ENCODE measurements at places on chromosomes 12 and 14.

DNA sequence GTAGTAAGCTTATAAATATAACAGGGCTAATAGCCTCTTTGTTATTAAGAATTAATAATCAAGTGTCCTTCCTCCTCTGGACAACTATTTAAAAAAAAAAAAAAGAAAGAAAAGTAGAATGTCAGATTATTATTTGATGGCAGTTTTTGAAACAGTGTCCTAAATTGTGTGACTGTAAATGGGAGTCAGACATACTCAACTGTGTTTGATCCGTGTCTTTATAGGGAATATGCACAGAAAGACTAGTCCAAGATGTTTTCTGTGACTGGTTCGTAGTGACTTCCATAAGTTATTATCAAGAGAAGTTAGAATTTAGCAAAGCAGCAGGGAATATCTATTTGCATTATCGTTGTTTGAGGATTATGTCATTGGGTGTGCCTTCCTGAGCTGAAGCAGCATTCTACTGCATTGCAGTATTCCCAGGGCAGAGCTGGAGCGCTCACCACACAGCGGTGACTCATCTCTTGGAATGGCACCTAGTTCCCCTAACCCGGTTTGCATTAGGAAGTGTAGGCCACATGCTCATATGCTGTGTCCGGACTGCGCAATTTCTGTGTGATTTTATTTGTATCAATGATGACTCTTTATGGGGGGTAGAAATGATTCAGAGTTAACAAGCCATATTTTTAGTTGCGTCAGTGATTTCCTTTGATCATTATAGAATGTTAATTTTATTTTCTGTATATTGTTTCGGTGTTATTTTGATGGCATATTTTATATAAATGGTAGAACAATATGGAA lies 7.9 kb downstream of the DYNC1H1 start:
- DNase-seq: no peak

DNA sequence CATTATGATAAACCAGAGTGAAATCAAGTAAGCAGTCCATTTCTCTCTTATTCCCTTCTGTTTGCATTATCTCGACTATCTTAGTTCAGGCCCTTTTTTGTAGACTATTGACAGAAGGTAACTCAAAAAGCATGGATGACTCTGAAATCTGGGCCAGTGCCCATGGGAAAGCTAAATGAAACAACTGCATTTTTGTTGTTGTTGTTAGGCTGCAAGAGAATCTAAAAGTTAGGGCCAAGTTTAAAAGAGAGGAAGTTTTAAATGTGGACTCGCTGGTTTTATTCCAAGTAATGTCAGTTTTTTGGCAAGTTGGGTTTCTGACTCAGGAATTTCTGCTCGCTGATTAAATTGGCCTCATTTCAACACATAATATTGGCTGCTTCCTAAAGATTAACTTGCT lies 201.1 kb downstream of the PIK3C2G start:
- no peak for DNase-seq

GRCh38 chr14:100558966-100559365 lies 28.3 kb downstream of the BEGAIN start:
- no peak for DNase-seq

GRCh38 chr12:68905733-68906132 lies 27.2 kb downstream of the CPM start:
- DNase-seq: no peak

GRCh38 chr12:113762155-113762881 lies 203.8 kb downstream of the RBM19 start:
- no peak for DNase-seq

DNA sequence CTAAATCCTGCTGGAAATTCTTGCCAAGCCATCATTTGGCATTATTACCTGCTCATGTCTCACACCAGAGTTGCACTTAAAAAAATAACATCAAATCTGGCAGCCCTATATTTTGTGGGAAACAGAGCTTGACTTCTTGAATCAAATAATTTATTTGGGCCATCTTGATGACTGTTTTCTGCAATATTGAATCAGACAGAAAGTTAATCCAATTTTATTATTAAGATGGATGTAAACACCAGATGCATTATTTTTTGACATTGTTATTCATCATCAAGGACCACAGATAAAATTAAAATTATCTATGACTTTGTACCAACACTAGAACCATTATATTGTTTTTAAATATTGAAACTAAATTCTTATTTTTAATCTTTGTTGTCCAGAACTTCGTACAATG lies 132.9 kb downstream of the PTPRR start:
- no peak for DNase-seq

DNA sequence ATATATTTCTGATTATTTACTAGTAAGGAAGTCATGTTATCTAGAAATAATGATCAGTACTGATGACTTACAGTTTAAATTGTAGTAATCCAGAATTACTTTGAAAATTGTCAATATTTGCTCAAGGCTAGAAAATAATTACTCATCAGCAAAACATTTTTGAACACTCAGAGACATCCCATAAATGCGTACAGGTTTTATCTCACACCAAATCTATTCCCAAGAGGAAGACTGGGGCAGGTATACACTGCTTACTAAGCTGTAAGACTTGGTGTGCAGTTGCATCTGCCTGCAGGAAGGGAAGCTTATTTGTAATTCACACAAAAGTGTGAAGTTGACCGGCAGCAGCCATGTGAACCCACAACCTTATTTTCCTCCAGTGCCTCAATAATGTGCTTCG lies 146.4 kb downstream of the CCER1 start:
- no peak for DNase-seq

GRCh38 chr12:15931590-15932053 lies 20.5 kb downstream of the DERA start:
- DNase-seq: no peak

GRCh38 chr12:42017051-42017450 lies 127.6 kb downstream of the GXYLT1 start:
- DNase-seq: no peak

DNA sequence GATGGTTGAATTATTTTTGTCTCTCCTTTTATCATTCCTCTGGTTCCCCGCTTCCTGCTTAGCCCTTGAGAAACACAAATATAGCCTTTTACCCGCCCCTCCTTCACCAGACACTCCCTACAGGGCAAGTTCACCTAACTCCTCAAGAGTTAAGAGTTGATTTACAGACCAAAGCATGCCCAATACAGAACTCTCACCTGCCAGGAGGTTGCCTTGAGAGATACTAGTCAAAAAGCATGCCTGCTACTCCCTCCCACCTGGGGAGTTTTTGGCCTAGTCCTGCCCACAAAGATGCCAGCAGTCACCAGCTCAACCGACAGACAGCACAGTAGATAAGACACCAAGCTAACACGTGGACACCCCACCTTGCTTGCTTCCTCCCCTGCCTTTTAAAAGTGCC lies 11.2 kb downstream of the LGMN start:
- DNase-seq: no peak
